ENCODE measurements at places on chromosomes 5 and 9. TPM values are rescaled to one million over a fixed set of nuclear protein-coding genes. Genes with fewer than 3 reads are reported as not detected.

- no peak for DNase-seq
Measured at GRCh38 chr9:70392189-70392588, 22.3 kb downstream of the KLF9 start.

SLC22A4 gene
- total RNA-seq, result 3.4 TPM

ZNF300 gene
- total RNA-seq, result 8.1 TPM

CHMP5 gene
- total RNA-seq, result 87.4 TPM

GRCh38 chr5:118834710-118835109 lies 153.6 kb downstream of the DTWD2 start:
- DNase-seq, result no peak

- DNase-seq, result no peak
Measured at GRCh38 chr5:155625897-155626543, 612.5 kb downstream of the KIF4B start.

NUDT12 gene
- 16.8 TPM for total RNA-seq

LIX1 gene
- total RNA-seq, result not detected

- no peak for DNase-seq
Measured at GRCh38 chr9:118121361-118121760, 417.2 kb downstream of the TLR4 start.

DNA sequence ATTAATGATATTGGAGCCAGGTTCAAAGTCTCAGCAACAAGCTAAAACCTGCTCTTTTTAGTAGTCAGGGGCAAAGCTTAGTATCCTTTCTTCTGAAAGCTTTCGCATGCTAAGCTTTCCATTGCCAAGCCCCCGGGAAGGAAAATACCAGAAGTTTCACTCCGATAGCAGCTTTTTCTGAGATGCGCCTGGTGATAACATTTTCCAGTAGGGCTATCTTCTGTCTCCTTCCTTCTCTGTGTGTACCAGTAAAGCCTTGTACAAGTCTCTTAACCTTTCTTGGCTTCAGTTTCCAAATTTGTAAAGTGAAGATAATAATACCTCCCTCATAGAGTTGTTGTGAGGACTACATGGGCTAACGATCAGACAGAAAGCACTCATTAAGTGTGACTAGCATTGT lies 36.7 kb downstream of the DOCK8 start:
- no peak for DNase-seq

GRCh38 chr5:112077180-112077579 lies 320.2 kb upstream of the NREP start:
- peak; percentile 25 for DNase-seq

DNA sequence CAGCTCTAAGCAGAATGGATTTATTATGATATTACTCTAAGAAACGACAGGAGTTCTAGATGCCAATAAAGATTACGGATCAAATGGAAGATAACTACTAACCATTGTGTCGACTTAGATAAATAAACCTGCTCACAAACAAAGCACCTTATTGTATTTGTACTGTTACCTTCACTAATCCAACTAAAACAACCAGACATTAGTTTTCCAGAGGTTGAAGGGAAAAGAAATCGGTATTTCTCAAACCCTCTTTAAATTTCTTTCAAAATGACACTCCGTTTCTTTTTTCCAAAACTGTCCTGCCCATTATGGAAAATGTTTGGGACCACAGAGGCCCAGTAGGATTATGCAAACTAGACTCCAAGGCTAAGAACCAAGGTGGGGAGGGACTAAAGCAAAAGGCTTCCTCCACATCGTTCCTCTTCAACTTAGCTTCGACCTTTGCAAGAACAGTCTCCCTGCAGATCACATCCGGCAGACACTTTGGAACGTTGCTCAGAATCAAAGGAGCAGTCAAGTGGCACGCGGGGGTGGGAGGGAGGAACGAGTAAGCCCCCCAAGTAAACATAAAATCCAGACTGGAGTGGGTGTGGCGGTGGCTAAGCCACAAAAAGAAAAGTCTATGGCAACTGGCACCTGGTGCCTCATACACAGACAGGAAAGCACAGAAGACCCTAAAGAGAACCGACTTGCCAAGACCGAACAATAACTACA lies 2.7 kb downstream of the MLLT3 start:
- DNase-seq, result no peak

- no peak for DNase-seq
Measured at GRCh38 chr5:171867786-171868185, 82.2 kb downstream of the SMIM23 start.

ZNF782 gene
- total RNA-seq, result 7.1 TPM

DDX4 gene
- not detected for total RNA-seq

All from fibroblast of the aortic adventitia (primary cell).